ENCODE measurements at places on chromosomes 2 and 18.

DNA sequence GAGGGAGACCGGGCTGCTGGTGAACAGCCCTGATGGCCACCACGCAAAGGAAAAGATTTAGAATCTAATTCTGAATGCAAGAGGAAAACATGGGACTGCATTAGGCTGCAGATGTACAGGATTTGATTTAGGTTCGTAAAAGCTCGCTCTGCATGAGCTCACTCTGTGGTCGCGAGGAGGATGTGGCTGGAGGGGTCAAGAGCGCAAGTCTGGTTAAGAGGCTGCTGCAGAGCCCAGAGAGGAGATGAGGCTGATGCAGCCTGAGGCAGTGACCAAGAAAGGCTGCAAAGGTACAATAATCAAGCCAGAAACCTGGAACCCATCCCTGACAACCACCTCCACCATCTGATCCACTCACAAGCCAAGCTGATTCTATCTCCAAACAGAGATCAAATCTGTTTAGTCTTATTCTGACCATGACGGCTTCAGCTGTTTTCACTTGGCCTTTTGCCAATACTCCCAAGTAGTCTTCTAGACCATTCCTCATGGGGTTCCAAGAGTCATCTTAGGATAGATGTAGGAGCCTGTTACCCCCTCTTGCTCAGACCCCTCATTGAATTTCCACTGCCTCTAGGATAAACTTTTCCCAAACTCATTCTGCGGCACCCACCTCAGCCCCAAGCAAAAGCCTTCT is 58.9 kb upstream of the ARL4C start:
- peak; percentile 25 for DNase-seq

DNA sequence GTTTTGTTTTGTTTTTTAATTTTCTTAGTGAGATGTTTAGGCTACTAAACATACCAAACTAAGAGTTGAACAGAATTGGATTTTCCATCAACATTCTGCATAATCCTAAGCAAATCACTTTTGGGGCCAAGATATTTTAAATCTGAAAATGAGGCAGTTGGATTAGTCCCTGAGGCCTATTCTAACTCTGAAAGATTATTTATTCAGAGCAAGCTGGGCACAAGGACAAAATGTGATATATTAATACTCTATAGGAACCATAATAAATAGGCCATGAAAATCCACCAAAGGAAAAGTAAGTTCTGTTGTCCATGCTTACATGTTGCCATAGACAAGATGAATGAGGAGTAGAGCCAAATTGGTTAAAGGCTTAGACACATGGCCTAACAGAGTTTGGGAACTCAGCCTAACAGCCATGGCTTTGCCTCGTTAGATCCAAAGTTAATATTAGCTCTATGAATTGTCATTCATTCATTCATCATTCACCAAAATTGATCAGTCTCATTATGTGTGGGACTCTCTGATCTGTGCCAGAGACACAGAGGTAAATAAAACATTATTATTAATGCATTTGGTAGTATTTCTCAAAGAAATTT is 183.5 kb downstream of the SCG2 start:
- no peak for DNase-seq

DNA sequence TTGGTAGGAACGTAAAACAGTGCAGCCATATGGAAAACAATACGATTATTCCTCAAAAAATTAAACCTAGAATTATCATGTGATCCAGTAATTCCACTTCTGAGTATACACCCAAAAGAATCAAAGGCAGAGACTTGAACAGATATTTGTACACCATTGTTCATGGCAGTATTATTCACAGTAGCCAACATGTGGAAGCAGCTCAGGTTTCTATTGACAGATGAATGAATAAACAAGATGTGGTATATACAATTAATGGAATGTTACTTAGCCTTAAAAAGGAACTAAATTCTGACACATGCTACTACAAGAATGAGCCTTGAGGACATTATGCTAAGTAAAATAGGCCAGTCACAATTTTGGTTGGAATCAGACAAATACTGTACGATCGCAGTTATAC is 14.2 kb upstream of the RTTN start:
- DNase-seq, result no peak

DNA sequence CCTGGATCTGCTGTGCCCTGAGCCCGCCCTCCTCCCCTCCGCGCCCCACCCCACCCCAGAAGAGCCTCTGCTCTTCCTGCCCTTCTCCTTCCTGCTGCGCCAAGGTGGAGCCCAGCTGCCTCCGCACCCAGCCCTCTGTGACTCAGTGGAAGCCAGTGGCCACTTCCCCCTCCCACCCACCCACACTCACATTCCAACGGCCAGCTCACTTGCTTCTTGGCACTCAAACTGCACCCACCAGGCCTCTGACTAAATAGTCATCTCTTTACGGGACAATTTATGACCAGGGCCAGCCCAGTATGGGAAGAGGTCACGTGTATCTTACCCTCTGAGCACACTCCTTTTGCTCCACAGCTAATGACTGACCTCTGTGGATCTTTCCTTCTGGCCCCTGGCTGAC is 150.4 kb upstream of the SLC1A4 start:
- DNase-seq, result peak; percentile 94

GRCh38 chr18:55318951-55319441 is 269.0 kb downstream of the TCF4 start:
- DNase-seq, result peak; percentile 52

DNA sequence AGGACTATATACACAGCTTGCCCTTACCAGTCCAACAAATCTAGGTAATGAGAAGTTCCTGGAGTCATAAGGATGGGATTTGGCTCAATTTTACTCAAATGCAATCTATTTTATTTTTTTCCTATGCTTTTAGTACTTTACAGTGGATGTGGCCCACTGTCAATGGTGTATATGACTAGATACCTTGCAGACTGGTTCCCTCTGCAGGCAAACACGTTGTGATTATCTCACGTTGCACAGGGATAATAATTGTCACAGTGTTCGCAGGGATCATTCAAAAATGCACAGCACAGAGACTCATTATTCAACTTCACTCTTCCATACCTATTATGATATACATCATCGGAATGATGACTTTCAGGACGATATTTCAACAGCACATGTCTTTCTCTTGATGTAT is 359.7 kb downstream of the MBD2 start:
- DNase-seq, result peak; percentile 8

DNA sequence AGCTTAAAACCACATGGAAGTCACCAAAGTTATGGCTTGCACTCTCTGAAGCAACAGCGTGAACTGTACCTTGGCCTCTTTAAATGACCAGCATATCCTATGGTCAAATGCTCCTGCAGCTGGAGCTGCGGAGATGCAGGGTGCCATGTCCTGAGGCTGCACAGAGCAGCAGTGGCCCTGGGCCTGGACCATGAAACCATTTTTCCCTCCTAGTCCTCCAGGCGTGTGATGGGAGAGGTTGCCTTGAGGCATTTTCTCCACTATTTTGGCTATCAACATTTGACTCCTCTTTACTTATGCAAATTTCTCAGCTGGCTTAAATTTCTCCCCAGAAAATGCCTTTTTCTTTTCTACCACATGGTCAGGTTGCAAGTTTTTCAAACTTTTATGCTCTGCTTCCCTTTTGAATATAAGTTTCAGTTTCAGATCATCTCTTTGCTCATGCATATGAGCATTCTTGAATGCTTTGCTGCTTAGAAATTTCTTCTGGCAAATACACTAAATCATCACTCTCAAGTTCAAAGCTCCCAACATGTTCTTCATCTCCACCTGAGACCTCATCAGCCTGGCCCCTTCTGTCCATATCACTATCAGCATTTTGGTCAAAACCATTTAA is 82.9 kb upstream of the TMEFF2 start:
- DNase-seq, result no peak

- no peak for DNase-seq
These were observed 53.1 kb downstream of the LRRTM4 start for GRCh38 chr2:77469106-77469505.

DNA sequence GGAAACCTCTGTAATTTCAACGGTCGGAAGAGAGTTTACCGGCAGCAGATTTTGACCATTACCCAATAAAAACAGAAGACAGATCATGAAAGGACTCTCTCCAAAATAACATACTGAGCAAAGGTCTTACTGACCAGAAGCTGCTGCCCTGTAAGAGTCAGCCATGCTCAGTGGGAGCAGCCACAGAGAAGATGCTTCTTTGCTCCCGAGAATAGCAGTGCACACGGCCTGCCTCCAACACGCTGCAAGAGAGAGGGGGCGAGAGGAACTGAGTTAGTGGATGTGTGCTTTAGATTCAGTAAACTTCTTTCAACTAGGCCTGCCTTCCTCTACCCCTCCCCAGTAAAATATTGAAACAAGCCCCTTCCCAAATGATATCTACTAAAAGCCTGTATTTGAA is 103.7 kb downstream of the NCK2 start:
- DNase-seq, result no peak

DNA sequence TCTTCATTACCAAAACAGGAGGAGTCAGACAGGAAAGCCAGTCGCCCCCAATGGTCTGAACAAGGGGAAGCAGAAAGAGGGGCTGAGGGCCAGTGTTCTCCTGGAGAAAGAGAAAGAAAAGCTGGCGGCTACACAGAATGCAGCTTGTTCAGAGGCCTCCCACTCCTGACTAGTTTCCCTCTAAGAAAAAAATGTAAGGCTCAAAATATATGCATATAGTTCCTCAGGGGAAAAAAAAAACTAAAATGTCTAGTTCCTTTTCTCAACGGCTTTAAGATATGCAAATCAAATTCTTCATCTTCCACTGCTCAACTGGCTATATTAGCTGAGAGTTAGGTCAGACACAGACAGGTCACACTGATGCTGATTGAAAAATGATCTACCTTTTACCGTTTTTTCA is 18.6 kb downstream of the MBOAT2 start:
- DNase-seq, result peak; percentile 19

DNA sequence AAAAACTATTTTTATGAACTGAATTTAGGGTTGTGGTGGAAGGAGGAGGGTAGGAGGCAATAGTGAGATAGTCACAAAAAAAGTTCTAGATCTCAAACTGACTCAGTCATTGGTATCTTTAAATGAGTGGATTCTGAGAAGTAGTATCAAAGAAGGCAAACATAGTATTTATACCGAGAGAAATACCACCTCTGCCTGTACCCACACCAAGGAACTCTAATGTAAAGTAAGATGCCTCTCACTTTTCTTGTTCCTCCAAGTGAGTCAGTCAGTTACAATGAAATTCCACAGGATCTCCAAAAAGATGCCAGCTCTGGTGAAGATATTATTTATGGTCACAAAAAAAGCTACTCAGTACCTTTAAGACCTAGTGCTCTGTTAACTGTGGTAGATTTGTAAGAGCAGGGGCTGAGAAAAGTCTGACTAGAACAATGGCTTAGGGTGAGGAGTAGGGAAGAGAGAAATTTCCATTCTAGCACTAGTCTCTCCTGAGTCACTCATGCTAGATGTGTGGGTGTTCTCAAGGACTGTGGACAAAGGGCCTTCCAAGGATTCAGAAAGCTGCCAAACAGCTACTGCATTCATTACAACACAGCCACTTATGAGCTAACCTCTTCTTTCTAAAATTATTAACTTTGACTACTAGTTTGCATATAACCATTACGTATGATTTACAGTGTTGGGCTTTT is 36.3 kb downstream of the YWHAQ start:
- DNase-seq, result peak; percentile 50

DNA sequence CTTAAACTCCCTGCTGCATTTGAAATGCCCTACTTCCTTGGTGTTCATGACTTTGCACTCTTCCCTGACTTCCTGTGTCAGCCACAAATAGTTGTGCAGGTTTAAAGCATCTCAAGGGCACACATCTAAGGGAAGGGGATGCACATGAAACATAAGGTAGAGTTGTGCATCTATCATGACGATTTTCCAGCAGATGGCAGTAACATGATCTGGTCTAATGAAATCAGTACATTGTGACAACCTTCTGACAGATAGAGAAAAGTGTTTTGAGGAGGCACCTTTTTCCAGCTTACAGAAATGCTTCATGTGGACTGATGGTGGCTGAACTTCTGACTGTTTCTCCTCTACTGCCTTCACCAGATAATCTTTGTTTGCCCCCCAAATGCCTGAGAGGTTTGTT is 238.9 kb downstream of the XIRP2 start:
- peak; percentile 33 for DNase-seq

- DNase-seq, result no peak
These were observed 339.7 kb downstream of the MYCN start for GRCh38 chr2:16280081-16280480.

GRCh38 chr2:236157366-236157765 is 10.8 kb downstream of the GBX2 start:
- DNase-seq, result no peak

GRCh38 chr2:60569680-60570111 is 16.2 kb upstream of the BCL11A start:
- no peak for DNase-seq

DNA sequence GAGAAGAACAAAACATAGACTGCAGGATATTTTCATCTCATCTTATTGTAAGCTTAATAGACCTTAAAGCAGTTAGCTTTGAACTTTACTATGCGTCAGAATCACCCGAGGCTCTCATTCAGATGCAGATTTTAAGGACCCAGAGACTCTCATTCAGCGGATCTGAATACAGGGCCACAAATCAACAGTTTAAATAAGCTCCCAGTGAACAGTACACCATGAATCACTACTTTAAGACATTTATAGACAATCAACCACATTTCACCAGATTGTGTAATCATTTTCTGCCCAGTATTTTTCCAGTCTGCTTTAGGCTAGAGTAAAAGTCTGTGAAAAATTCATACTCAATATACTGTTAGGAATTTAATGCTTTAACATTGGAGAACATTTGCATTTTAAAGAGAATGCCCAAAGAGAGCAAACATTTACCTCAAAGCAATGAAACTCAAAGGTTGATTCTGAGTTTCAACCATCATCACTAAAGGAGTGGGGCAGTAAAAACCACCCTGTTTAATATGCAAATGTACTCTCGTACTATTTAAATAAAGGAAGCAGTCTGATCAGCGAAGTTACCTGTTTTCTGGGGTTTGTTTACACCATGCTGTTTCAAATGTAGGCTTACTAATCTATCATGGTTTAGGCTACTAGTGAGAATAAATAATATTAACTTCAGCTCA is 11.0 kb upstream of the ALPK2 start:
- DNase-seq, result peak; percentile 60

- DNase-seq, result no peak
These were observed 38.3 kb upstream of the PEX13 start for GRCh38 chr2:60979231-60979630.

DNA sequence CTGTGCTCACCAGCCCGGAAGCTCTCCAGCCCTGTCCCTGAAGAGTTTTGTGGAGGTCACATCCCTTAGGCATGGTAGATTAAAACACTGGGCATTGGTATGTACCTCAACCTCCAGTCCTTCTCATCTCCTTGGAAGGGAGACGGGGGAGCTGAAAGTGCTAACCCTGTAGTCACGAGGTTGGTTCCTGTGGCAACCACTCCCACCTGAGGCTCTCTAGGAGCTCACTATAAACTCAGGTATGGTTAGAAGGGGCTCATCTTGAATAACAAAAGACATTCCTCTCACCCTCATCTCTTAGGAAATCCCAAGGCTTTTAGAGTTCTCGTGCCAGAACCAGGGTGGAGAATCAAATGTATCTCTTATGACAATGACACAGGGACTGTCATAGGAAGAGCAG is 43.0 kb upstream of the MGAT4A start:
- no peak for DNase-seq

- no peak for DNase-seq
These were observed 317.2 kb upstream of the ID2 start for GRCh38 chr2:8364668-8365067.

GRCh38 chr2:113158884-113159553 is 14.8 kb upstream of the PSD4 start:
- DNase-seq, result peak; percentile 24
